ENCODE measurements at places on chromosomes 5 and 9.

GRCh38 chr9:80082213-80082612, 510.4 kb downstream of the TLE4 start:
- no peak for DNase-seq

DNA sequence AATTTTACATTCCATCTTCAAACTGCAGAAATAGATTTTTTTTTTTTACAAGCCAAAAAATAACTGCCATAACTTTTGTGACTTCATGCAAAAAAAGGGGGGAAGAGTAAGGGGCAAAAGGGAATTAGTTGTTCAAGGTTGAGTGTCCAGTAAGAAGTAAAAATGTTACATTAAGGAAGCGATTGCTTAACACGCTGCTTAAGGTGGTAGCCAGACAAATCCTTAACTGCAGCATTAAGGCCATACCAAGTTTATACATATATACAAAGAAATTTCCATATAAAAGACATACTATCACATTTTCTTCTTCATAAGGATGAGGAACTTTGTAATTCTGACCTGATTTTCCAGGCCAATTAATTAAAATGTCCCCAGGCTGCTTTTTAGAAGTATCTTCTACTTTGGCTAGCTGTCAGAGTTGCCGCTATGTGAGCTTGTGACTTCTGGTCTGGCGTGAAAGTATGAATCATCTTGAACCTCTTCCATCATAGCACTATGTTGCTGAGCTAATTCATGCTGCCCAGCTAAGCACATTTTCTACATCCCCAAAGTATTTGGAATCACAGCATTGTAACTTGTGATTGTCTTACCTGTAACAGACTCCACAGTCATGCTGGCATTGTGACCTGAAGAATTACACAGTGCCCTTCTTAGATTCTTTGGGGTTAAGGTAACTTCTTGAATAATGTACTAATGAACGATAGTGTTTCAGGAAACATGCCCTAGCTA, 40.0 kb downstream of the G3BP1 start:
- DNase-seq: no peak

- DNase-seq: no peak
Measured at GRCh38 chr9:82665324-82665723, 397.6 kb downstream of the RASEF start.

GRCh38 chr5:109304309-109304708, 105.5 kb downstream of the PJA2 start:
- DNase-seq: no peak

DNA sequence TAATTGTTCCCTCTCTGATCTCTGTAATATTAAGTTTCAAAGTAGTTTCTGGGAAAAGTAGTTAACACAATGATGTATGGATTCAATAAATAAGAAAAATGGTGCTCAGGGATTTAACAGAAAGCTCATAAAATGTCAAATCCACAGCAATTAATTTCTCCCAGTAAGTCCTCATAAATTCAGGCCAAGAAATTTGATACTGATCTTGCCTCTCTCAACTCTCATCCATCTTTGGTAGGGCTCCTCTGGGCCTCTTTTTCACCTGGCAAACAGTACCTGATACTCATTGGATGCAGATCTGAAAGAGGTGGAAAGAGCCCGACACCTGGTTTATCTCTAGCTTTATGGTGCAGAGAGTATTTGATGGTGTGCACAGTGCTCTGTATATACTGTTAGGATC, 106.1 kb downstream of the STK32A start:
- DNase-seq: no peak

DNA sequence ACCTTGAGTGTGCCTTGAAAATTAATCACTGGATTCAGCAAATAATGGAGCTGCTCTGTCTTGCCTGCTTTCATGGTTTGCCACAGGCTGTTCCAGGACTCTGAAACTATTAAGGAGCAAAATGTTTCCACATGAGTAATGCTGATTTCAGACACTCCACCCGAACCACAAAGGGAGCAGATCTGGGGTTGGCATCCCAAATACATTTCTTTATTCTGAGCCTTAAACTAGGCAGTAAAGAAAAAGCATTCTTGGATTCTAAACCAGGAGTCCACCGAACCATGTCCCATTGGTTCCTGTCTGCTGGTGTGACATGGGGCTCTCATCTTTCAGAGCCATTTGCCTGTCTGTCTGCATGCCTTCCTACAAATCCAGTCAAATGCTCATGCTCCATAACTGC, 10.1 kb upstream of the C1QTNF3 start:
- no peak for DNase-seq

GRCh38 chr9:131799177-131799823, 59.4 kb upstream of the RAPGEF1 start:
- DNase-seq: no peak

DNA sequence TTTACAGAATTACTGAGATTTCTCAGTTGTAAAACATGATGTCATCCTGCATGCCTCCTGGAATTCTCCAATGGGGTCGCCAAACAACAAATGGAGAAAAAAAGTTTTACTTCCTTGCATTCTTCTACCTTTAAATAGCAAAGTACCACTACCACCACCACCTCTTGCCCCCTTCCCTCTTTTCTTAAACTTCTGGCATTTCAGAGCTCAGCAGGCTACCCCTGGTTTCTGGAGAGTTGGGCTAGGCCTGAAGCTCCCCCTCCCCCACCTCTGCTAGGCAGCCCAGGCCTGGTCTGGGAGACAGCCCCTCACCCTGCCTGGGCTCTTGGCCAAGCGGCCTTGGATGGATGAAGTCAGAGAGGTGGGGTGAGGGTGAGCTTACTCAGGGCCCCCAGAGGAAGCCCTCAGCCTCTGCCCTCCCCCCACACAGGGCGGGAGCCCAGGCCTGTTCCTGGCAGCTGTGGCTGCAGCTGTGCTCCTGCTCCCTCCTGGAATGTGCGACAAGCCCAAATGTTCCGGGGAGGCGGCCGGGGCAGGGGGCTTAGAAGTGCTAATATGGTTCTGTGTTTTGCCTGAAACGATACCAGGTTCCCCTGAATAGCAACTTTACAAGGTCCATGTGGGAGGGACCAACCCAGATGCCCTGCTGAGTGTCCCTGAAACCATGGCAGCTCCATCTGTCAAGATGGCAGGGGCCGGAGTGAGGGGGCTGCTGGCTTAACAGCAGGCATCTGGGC, 6.0 kb upstream of the CCIN start:
- DNase-seq: no peak

All from activated gamma-delta T cell (primary cell).